ENCODE measurements at places on chromosomes 3 and 15.

DNA sequence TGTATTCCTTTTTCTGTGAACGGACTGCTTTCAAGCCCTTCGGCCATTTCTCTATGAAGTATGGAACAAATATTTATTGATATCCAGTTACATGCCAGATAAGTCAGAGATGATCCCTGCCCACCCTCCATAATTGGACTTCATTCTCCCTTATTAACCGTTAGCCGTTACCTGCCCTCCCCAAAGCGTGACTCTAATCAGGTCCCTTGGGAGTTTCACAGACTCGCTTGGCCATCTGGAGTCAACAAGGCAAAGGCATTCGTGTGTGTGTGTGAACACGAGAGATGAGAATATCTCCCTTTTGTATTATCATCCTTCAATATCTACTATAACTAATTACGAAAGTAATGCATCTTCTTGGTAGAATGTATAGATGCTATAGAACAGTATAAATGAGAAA lies 314.5 kb downstream of the TLE3 start:
- DNase-seq, result peak; percentile 66

DNA sequence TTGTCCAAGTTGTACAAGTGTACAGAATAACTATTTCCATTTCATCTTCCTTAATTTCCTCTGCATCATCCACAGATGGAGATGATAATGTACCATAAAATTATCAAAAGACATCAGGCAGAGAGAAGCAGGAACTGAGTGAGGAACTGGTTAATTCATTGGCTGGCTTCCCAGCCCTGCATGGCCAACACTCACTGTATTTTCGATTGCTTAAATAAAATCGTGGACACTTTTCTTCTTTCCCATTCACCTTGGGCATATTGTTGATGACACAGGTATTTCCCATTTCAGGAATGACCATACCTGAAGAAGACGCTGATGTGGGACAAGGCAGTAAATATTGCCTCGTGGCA lies 144.2 kb upstream of the ABHD17C start:
- DNase-seq, result no peak

DNA sequence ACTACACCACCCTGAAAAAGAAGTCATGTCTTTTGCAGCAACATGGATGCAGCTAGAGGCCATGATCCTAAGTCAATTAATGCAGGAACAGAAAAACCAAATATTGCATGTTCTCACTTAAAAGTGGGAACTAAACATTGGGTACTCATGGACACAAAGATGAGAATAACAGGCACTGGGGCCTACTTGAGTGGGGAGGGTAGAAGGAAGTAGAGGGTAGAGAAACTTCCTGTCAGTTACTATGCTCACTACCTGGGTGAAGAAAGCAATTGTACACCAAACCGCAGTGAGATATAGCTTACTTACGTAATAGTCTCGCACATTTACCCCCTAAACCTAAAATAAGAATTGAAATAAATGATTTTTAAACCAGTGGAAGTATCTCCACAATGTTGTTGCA lies 480.5 kb upstream of the ARRDC4 start:
- no peak for DNase-seq

DNA sequence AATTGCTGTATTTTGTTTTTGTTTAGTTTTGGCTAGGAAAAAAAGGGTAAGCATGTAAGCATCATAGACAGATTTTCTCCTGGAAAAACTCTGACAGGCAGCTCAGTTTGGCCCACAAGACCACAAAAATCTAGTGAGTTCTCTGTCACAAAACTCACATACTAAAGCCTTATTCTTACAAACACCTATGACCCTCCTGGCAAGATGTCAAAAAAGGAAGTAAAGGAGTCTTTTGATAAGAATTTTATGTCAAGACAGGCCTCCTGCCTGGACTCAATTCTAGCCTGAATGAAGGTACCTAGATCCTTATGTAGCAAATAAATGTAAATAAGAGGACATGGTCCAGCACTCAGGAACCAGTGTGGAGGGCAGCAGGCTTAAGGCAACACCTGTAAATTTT lies 668.3 kb upstream of the ZNF385D start:
- DNase-seq, result no peak

- no peak for DNase-seq
Measured at GRCh38 chr3:36740787-36741186, 23.6 kb downstream of the DCLK3 start.

GRCh38 chr3:44993471-44994205 lies 17.6 kb downstream of the EXOSC7 start:
- no peak for DNase-seq

GRCh38 chr3:29100292-29100691 lies 180.6 kb upstream of the RBMS3 start:
- no peak for DNase-seq

DNA sequence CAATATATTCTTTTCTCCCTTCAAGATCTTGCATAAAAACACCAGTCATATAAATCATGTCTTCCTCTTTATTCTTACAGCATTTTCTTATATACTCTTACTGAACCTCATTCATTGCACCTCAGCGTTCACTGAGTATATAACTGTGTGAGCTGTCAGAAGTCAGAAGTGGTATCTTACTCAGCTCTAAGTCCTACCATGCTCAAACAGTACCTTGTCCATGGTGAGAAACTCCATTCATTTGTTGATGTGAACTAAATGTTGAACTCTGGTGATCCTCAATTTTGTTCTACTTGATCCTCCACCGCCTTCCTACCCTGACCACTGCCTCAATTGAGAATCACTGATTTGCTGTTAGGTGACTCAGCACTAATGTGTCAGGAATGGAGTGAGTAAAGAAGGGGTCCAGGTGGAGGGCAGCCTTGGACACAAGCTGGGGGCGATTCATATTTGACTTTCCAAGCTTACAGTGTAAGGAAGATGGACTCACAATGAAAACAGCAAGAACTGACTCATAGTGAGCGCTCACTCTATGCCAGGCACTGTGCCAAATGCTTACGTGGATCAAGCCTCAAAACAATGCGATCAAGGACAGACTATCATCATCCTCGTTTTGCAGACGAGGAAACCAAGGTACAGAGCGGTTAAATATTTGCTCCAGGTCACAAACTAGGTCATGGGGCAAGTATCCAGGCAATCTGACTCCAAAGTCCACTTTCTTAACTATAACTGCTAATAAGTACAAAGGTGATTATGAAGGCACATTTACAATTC lies 13.5 kb upstream of the ZFYVE19 start:
- DNase-seq, result no peak

DNA sequence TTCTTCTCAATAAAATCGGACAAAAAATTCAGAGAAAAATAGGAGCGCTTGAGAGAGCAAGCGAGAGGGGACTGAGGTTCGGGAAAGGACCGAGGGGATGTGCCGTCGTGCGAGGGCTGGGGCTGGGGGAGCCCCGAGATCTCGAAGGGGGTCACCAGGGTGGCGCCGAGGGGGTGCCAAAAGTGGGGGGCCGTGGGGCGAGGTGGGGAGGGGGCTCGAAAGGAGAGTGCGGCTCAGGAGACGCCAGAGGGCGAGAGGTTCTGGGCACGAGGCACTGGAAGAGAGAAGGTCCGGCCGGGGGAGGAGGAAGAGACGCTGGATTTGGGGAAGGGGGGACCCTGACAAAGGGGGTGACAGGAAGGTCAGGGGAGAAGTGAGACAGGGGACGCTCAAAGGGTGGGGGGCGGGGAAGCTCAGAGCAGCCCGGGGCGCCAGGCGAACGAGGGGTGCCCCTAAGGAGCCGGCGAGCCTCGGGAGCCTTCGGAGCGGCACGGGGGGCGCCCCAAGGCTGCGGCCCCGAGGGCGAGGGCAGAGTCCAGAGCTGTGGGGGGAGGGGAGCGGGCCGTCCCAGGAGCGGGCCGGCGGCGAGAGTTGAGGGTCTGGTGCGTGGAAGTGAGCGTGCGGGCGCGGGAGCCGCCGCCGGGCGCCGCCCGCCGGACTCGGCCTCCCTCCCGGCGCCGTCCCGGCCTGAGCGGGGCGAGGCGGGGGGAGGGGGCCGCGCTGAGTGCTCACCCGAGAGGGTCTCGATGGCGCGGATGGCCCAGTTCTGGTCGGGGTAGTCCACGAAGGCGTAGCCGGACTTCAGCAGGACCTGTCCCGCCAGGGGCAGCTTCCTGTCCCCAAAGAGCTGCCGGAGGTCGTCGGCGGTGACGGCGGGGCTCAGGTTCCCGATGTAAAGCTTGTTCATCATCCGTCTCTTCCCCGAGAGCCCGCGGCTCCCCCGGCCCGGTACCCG lies 514 bp downstream of the IGF2BP2 start:
- DNase-seq, result peak; percentile 63

DNA sequence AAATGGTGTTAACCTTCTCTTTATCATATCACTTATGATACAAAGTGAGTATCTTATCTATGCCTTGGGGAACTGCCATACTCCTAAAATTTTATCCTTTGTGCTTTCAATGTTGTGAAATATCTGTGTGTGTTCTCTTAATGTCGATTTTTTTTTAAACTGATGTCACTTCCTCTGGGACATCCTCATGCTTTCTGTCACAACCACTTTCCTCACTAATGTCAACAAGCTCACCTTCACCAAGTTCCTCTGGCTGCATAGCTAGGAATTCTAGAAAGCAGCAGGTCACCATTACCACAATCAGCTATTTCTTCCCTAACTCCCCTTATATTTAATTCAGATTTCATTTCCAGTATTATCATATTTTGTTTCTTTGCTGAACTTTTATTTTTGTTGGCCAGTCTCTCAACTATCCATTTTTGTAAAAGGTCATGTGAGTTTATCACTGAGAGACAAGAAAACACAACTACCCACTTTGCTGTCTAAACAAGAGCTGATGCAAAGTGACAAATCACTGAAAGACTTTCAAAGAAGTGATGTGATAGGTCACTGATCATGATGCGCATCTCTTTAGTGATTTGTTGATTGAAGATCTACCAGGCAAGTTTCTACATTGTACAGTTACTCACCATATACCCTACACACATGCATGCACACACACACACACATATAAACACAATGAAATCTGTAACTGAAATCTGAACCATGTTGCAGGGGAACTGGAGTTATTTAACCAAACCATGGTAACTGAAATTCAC lies 369.0 kb downstream of the ULK4 start:
- DNase-seq, result no peak

DNA sequence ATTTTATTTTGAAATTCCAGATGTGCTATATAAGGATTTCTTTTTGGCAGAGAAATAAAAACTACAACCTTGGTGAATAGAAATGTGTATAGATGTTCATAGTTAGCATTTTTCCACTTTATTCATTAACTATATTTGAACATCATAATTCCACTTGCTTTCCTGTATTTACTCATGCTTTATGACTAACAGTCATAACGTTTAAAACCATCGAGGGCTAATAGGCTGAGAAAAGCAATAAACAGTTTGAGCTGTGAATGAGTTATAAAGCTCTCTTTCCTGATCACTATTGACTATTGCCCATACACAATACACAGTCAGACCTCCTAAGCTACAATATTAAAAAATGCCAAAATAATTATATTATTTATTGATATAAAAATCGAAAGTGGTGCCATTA lies 502.1 kb upstream of the RASGRP1 start:
- DNase-seq, result no peak

- no peak for DNase-seq
Measured at GRCh38 chr3:101063401-101063800, 70.2 kb upstream of the ABI3BP start.

- no peak for DNase-seq
Measured at GRCh38 chr3:115148142-115148790, 1.2 kb upstream of the ZBTB20 start.

DNA sequence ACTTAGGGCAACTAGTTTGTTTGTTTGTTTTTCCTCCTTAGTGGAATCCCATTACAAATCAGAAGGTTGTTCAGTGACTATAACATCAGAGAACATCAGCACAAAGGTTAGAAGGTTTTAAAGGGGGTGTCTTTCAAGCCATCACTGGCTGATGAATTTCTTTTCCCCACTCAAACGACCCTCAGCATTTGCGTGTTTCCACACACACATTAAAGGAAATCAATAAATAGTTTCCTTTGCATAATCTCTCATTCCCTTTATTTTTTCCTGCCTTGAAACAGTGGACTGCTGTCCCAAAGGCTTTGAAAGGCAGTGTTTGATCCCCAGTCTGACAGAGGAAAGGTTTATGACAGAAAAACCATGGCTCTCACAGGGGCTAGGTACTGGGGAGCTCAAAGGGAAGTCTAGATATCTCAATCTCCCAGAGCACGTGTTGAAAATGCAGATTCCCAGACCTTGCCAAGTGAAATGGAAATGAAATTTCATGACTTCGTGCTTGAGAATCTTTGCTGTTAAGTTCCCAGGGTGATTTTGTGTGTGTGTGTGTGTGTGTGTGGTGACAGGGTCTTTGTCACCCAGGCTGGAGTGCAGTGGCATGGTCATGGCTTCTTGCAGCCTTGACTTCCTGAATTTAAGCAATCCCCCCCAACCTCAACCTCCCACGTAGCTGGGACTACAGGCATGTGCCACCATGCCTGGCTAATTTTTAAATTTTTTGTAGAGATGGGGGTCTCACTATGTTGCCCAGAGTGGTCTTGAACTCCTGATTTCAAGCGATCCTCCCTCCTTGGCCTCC lies 2.2 kb upstream of the INTS14 start:
- no peak for DNase-seq
